GM10248 (cell line): ENCODE measurements at places on chromosomes 1 and 21.

GRCh38 chr21:42666023-42666747 lies 12.8 kb downstream of the PDE9A start:
- no peak for DNase-seq

- no peak for DNase-seq
Measured at GRCh38 chr1:23263380-23263887, 46.1 kb upstream of the HTR1D start.

- DNase-seq, result no peak
Measured at GRCh38 chr1:155873860-155874259, 14.5 kb downstream of the SYT11 start.

- DNase-seq, result no peak
Measured at GRCh38 chr1:182275271-182275670, 116.3 kb downstream of the GLUL start.

DNA sequence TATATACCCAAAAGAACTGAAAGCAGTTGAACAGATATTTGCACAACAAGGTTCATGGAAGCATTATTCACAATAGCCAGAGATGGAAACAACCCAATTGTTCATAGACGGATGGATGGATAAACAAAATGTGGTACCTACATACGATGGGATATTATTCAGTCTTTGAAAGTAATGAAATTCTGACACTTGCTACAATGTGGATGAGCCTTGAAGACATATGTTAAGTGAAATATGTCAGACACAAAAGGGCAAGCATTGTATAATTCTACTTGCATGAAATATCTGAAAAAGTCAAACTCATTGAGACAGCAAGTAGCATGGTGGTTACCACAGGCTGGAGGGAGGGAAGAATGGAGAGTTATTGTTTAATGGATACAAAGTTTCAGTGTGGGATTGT lies 696.1 kb downstream of the MATN1 start:
- DNase-seq, result no peak

GRCh38 chr1:38113159-38113666 lies 66.6 kb upstream of the POU3F1 start:
- no peak for DNase-seq

- DNase-seq, result no peak
Measured at GRCh38 chr1:115496904-115497527, 144.8 kb upstream of the VANGL1 start.
